ENCODE measurements at places on chromosomes 1 and 21.

- DNase-seq, result no peak
Measured at GRCh38 chr1:6823793-6824192, 38.5 kb downstream of the CAMTA1 start.

DNA sequence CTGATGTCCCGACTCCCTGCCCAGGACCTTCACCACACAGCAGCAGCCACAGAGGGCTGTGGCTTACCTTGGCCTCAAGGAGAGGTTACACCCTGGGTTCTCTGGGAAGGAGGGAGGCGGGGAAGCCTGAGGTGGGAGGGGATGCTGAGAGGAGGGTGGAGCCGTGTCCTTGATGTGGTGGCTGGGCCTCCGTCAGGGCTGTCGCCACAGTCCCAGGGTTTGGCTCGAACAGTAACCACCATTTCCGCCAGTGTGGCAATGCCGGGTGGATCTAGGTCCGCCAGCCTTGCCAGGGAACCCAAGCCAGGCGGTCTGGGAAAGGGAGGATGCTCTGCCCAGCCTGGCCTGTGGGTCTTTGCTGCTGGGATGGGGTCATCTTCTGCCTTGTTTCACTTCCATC lies 18.4 kb upstream of the CDCA8 start:
- DNase-seq, result no peak

- no peak for DNase-seq
Measured at GRCh38 chr21:42234041-42234440, 15.1 kb downstream of the ABCG1 start.

DNA sequence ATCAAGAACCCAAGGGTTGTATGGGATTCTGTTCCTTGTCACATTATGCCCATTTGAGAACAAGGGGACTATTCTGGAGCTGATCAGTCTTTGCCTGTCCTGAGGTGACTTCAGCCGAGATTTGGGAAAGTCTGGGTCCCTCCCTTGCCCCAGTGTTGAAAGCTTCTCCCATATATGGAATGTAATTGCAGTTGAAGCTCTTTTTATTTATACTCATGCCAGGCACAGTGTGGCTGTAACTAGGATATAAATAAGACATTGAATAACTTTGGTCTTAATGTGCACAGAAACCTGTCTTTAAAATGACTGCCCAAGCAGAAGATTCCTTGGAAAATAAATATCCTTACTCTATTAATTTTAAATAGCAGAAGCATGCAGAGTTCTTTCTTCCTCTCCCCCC lies 15.2 kb downstream of the AKNAD1 start:
- no peak for DNase-seq

GRCh38 chr1:167821969-167822685 lies 91.8 kb downstream of the ADCY10 start:
- DNase-seq, result no peak

DNA sequence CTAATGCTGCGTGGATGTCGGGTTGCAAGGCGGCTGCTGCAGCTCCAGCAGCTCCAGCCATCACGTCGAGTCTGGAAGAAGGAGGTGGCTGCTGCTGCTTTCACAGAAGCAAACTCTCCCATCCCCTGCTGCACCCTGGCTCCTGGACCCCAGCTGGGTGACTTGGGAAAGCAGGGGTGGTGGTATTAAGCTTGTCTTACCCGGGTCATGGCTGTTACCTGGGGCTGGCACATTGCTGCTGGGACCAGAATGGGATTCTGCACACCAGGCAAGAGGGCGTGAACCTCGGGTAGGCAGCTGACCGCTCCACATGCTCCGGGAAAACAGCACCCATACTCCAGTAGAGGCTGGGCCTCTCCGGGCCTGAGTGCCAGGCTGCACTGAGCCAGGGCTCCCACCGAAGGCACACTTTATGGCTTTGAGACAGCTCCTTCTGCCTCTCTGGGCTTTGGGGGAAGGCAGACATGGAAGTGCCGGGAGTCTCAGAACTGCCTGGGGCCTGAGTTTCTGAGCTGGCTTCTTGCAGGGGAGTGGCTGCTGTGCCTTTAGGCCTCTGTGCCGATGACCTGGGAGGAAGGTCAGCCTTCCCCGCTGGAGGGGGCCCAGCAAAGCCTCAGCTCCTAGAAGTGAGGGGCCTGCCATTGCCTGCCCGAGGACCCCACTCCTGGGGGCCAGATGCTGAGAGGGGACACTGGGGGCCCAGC lies 1.2 kb downstream of the SMIM1 start:
- no peak for DNase-seq

- no peak for DNase-seq
Measured at GRCh38 chr1:173616859-173617258, 14.0 kb upstream of the SLC9C2 start.

DNA sequence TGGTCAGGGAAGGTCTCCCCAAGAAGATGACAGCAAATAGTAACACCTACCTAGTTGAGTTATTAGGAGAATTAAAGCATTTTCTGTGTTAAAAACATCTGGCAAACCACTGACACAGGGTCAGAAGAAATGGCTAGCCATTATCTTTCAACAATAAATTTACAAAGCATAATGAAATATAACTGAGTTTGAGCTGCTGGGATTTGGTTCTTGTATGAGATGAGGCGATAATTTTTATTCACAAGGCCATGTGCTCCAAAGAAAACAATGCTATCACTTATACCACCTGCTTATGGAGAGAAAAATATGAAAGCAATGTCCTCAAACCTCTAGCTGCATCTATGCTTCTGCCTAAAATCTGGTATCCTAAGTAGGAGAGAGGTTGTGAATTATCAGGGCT lies 202.3 kb downstream of the CRB1 start:
- DNase-seq, result no peak

DNA sequence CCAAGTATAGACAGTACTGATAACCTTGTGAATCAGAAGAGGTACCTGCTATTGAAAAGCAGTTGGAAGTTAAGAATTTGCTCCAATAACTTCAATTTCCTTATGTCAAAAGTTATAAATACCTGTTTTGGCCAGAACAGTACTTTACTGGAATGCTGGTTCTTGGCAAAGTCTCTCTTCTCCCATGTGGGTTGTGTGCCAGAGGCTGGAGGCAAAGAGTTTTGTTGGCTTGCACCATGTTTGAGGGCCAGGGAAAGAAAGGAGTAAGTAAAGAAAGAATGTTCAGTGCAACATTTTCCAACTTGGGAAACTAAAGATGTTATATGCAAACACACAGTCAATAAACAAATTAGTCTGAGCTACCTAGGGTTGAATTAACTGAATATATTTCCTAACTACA lies 67.0 kb upstream of the DYNLT5 start:
- no peak for DNase-seq

- no peak for DNase-seq
Measured at GRCh38 chr1:109185990-109186732, 27.6 kb upstream of the SARS1 start.

- no peak for DNase-seq
Measured at GRCh38 chr1:12501661-12502060, 116.3 kb downstream of the DHRS3 start.
